Tibial nerve (tissue), 4 donors: ENCODE measurements at places on chromosomes 1 and 21. TPM values are rescaled to one million over a fixed set of nuclear protein-coding genes. Genes with fewer than 3 reads are reported as not detected.
A peak's percentile ranks its signal among the peaks of the same experiment; 100 is the strongest.

DNA sequence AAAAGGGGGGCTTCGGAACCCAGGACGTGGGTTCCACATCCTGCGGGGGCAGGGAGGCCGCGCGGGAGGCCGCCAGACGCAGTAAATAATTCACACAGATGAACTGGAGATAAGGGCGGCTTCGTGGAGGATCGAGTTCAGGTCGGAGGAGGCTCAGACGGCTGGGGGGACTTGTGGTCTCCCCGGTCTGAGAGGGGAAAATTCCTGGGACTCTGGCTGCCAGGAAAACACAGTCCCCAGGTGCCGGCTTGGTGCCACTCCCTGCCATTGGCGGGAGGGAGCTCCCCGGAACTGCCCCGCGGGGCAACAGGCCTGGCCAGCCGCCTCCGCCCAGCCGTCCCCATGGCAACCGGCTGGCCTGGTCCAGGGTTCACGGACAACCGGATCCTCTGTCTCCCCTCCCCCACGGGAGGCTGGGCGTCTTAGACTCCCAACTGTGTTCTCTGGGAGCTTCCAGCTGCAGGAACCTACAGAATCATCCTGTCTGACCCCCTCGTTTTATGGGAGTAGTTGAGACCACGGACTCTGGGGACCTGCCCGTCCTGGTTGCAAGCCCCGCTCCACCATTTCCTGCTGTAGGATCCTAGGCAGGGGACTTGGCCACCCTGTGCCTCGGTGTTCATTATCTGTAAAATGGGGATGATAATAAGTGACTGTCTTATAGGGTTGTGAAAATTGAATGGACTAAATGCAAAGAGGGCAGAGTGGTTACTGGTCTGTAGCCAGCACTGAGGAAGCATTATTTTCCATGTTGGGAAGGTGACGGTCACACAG lies 9.6 kb downstream of the CAMK2N1 start:
- H3K4me3 ChIP-seq: no peak overlapping the region
- H3K4me1 ChIP-seq: peaks cover 5% of the 10 kb centered on the region
- no peaks in the 10 kb centered on the region for H3K36me3 ChIP-seq
- H3K27ac ChIP-seq: no peak overlapping the region
- DNase-seq: no peak
- H3K27me3 ChIP-seq: peaks cover 83% of the 10 kb centered on the region

- no peak for DNase-seq
- no peaks in the 10 kb centered on the region for H3K4me1 ChIP-seq
These were observed 36.2 kb downstream of the EPS15 start for GRCh38 chr1:51482881-51483280.

- no peaks in the 10 kb centered on the region for H3K4me1 ChIP-seq
- H3K36me3 ChIP-seq: peaks cover 47% of the 10 kb centered on the region
These were observed 44.8 kb downstream of the SNX7 start for GRCh38 chr1:98706173-98706843.

DNA sequence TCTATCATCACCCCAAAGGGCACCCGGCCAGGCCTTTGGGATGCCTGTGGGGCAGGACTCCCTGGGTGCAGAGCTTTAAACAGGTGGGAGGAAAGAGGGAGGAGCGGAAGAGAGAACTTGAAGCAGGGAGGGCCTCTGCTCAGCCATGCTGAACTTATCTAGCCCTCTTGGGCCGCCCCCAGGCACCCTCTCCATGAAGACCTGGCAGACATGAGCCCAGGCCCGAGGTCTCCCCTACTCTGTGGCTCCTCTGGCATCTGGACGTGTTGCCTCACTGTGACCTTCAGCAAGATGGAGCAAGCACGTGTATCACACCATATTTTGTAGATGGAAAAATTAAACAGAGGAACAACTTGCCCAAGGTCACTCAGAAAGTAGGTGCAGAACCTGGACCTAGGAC lies 711.4 kb downstream of the MATN1 start:
- H3K27ac ChIP-seq: no peak overlapping the region
- H3K4me3 ChIP-seq: no peak overlapping the region
- no peaks in the 10 kb centered on the region for H3K36me3 ChIP-seq
- no peaks in the 10 kb centered on the region for H3K27me3 ChIP-seq

The RYR2 gene
- 0.22 TPM for total RNA-seq

The B3GALNT2 gene
- 18.6 TPM for total RNA-seq

GRCh38 chr1:187001198-187001889 lies 172.6 kb downstream of the PLA2G4A start:
- H3K27ac ChIP-seq: no peak overlapping the region
- no peak overlapping the region for H3K4me3 ChIP-seq
- no peaks in the 10 kb centered on the region for H3K4me1 ChIP-seq
- H3K27me3 ChIP-seq: no peaks in the 10 kb centered on the region
- peak; percentile 28 for DNase-seq
- no peaks in the 10 kb centered on the region for H3K36me3 ChIP-seq

DNA sequence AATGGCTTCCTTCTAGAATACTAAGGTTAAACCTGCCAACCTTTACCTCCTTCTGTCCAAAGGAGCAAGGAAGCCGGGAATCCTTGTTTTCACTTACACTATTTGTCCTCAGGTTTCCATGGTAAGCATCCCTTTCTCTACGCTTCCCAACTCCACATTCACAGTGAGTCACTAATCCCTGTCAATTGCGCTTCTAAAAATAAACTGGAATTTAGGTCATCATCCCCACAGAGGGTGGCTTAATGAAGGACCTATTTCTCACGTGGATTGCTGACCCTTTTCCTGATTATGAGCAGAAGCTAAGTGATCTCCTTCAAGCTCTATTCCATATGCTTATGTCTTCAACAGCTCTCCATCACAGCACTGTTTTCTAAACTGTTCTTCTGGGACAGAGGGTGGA lies 39.9 kb upstream of the ABCA4 start:
- no peaks in the 10 kb centered on the region for H3K27me3 ChIP-seq
- H3K27ac ChIP-seq: no peak overlapping the region
- no peak for DNase-seq
- H3K4me1 ChIP-seq: no peaks in the 10 kb centered on the region

DNA sequence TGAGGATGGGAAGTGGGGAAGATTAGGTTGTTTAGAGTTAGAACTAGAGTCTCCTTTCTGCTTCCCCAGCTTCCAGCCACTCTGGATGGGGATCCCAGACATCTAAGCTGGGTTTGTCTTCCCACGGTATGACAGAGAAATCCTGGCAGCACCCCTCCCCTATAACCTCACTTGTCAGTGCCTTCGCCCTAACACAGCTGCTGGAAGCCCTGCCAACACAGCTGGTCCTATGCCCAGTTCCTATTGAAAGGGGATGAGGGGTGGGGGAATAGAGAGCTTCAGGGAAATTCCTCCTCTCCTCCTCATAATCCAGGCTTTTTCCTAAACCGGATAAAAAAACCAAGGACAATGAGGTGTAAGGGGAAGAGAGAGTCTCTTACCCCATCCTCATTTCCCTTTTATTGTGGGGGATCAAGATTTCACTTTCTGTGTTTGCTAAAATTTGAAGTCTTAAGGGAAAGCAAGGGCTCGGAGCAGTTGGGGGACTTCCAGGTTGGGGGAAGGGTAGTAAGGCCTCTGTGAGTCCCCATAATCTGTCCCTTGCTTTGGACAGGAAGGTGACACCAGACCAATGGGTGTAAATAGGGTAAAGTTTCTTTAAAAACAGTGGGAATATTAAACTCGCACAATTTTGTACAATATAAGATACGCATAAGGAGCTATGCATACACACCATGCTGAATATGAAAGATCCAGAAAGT lies 590 bp downstream of the TMOD4 start:
- H3K27me3 ChIP-seq: no peaks in the 10 kb centered on the region
- H3K4me1 ChIP-seq: no peaks in the 10 kb centered on the region
- no peak for DNase-seq

DNA sequence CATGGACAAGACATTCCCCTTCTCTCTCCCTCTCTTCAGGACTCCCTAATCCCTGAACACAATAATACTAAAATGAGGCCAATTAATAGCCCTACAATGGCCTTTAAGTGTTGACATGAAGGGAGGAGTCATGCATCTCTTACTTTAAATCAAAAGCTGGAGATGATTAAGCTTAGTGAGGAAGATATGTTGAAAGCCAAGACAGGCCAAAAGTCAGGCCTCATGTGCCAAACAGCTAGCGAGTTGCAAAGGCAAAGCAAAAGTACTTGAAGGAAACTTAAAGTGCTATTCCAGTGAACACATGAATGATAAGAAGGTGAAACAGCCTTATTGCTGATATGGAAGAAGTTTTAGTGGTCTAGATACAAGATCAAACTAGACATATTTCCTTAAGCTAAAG lies 49.5 kb upstream of the CD46 start:
- no peak for DNase-seq
- no peaks in the 10 kb centered on the region for H3K4me1 ChIP-seq
- H3K4me3 ChIP-seq: no peak overlapping the region

The PRDM2 gene
- total RNA-seq: 48.8 TPM

The TTLL7 gene
- 15.1 TPM for total RNA-seq

The OR2L8 gene
- total RNA-seq: 0.63 TPM

The DISP1 gene
- 15.5 TPM for total RNA-seq

The COL9A2 gene
- total RNA-seq: 5.9 TPM

The C1orf185 gene
- total RNA-seq: not detected

The SYTL1 gene
- 1.3 TPM for total RNA-seq

- no peak overlapping the region for H3K4me3 ChIP-seq
- no peak for DNase-seq
- H3K36me3 ChIP-seq: no peaks in the 10 kb centered on the region
- no peaks in the 10 kb centered on the region for H3K27me3 ChIP-seq
These were observed 13.4 kb upstream of the SPSB1 start for GRCh38 chr1:9279172-9279840.

The NLRP3 gene
- 2.4 TPM for total RNA-seq

The C1QTNF12 gene
- 2.4 TPM for total RNA-seq

GRCh38 chr1:53214376-53214940 lies 6.0 kb downstream of the CZIB start:
- no peak overlapping the region for H3K4me3 ChIP-seq
- H3K27ac ChIP-seq: no peak overlapping the region
- peaks cover 5% of the 10 kb centered on the region for H3K36me3 ChIP-seq
- H3K27me3 ChIP-seq: no peaks in the 10 kb centered on the region
- no peaks in the 10 kb centered on the region for H3K4me1 ChIP-seq

- no peaks in the 10 kb centered on the region for H3K4me1 ChIP-seq
- H3K4me3 ChIP-seq: no peak overlapping the region
- H3K27me3 ChIP-seq: no peaks in the 10 kb centered on the region
These were observed 508.9 kb upstream of the PKN2 start for GRCh38 chr1:88175120-88175630.

DNA sequence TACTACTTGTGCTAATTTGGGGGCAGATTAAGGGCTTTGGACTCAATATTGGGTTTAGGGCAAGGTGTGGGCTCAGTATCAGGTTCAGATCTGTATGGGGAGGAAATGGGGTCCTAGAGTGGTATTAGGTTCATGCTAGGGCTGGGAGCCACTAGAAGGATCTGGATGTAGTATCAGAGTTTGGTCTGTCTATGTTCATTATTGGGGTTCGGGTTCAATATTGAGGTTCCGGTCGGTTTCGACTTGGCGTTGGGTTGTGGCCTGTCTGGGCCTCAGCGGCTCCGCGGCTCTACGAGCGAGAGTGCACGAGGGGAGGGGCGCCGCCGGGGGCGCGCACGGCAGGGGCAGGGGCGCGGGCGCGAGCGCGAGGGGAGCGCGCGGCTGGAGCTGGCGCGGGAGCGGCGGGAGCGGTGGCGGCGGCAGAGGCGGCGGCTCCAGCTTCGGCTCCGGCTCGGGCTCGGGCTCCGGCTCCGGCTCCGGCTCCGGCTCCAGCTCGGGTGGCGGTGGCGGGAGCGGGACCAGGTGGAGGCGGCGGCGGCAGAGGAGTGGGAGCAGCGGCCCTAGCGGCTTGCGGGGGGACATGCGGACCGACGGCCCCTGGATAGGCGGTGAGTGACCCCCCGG lies at the start of gene PTPRF:
PTPRF (plus strand) TSS at position 401 of the 624 bp plus-strand sequence. CDS start 14,193 bp downstream, outside the sequence.
- peaks cover 18% of the 10 kb centered on the region for H3K4me1 ChIP-seq
- peak within 1 kb of the TSS; percentile 83 for H3K4me3 ChIP-seq
- H3K36me3 ChIP-seq: no peaks in the 10 kb centered on the region
- H3K27me3 ChIP-seq: no peaks in the 10 kb centered on the region

DNA sequence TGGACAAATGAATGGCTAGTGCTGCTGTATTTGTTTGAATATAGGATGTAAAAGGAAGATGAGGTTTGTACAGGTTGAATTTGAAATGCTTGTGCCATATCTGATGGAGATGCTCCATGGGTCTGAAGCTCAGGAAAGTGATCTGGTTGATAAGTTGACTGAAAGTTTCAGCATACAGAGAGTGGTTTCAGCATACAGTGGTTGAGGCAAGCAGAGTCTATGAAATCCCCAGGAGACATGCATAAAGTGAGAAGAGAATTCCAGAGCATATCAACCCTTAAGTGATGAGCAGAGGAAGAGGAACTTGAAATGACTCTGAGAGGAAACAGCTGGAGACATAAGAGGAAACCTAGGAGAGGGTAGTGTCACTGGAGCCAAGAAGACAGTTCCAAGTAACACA lies 21.7 kb downstream of the TCHHL1 start:
- no peaks in the 10 kb centered on the region for H3K4me1 ChIP-seq
- DNase-seq: no peak
- no peaks in the 10 kb centered on the region for H3K36me3 ChIP-seq

DNA sequence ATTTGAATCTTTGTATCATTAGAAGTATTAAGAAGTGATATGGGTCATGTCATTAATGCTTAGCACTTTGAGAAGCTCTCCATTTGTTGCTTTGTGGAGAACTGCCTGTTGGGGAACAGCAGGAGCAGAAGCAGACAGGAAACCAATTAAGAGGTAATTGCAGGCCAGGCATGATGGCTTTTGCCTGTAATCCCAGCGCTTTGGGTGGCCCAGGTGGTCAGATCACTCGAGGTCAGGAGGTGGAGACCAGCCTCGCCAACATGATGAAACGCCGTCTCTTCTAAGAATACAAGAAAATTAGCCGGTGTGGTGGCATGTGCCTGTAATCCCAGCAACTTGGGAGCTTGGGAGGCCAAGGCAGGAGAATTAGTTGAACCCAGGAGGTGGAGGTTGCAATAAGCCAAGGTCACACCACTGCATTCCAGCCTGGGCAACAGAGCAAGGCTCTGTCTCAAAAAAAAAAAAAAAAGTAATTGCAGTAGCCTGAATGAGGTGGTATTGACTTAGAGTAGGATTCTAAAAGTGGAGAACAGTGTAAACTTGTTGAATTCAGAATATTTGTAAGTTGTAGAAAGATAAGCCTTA lies 57.8 kb upstream of the FASLG start:
- no peaks in the 10 kb centered on the region for H3K4me1 ChIP-seq
- H3K27me3 ChIP-seq: no peaks in the 10 kb centered on the region
- DNase-seq: no peak
- peaks cover 7% of the 10 kb centered on the region for H3K36me3 ChIP-seq
- no peak overlapping the region for H3K27ac ChIP-seq

- no peaks in the 10 kb centered on the region for H3K27me3 ChIP-seq
- no peak overlapping the region for H3K4me3 ChIP-seq
- no peak for DNase-seq
These were observed 16.6 kb upstream of the LRRC3 start for GRCh38 chr21:44438531-44439210.

GRCh38 chr1:153490272-153491051 lies 30.0 kb upstream of the S100A7 start:
- peak; percentile 68 for DNase-seq
- no peaks in the 10 kb centered on the region for H3K36me3 ChIP-seq
- H3K4me3 ChIP-seq: no peak overlapping the region
- peaks cover 38% of the 10 kb centered on the region for H3K4me1 ChIP-seq
- H3K27ac ChIP-seq: peak overlapping the region; percentile 31

GRCh38 chr1:33641104-33641830 lies 168.8 kb downstream of the ZSCAN20 start:
- no peaks in the 10 kb centered on the region for H3K36me3 ChIP-seq
- no peak overlapping the region for H3K27ac ChIP-seq
- DNase-seq: no peak
- no peaks in the 10 kb centered on the region for H3K4me1 ChIP-seq
- H3K27me3 ChIP-seq: no peaks in the 10 kb centered on the region
- H3K4me3 ChIP-seq: no peak overlapping the region
